ENCODE measurements at places on chromosomes 4 and X.

DNA sequence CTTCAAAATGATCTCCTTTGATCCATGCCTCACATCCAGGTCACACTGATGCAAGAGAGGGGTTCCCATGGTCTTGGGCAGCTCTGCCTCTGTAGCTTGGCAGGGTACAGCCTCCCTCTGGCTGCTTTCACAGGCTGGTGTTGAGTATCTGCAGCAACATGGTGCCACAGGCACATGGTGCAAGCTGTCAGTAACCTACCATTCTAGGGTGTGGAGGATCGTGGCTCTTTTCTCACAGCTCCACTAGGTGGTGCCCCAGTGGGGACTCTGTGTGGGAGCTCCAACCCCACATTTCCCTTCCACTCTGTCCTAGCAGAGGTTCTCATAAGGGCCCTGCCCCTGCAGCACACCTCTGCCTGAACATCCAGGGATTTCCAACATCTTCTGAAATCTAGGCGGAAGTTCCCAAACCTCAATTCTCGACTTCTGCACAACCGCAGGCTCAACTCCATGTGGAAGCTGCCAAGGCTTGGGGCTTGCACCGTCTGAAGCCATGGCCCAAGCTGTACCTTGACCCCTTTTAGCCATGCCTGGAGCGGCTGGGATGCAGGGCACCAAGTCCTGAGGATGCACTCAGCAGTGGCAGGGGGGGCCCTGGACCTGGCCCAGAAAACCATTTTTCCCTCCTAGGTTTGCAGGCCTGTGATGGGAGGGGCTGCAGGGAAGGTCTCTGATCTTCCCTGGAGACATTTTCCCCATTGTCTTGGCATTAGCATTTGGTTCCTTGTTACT, 137.8 kb upstream of the NUDT6 start:
- no peak for DNase-seq

- DNase-seq, result no peak
Observed at GRCh38 chr4:13783800-13784411, 156.4 kb upstream of the BOD1L1 start.

DNA sequence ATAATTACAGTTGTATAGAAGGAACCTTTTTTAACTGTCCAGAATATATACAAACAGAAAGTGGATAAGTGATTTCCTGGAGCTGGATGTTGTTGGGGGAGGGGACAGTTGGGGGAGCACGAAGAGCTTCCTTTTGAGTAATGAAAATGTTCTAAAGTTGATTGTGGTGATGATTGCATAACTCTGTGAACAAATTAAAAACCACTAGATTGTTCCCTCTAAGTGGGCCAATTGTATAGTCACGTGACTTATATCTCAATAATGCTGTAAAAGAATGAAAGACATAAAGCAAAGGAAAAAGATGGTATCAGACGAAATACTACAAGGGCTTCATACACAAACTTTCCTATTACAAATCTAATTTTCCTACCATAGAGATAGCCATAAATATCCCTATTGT, 2.7 kb downstream of the CT55 start:
- no peak for DNase-seq

DNA sequence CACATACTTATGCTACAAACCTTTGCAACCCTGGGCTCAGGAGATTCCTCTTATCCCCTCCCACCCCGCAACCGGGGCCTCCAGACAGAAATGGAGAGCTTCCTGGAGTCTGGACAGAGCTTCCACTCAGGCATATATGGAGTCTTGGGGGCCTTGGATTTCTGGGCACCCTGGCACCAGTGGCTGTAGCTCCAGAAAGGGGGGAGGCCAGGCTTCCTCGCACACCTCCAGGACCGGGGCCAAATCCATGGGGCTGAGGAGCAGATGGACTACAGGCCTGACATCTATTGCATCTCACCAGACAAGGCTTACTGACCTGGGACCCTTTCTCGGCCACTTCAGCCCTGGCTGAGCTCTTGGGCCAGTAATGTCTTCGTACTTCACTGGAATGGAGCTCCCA, 143.3 kb downstream of the DKK2 start:
- no peak for DNase-seq

GRCh38 chrX:110877326-110877725, 81.7 kb upstream of the CHRDL1 start:
- no peak for DNase-seq

GRCh38 chrX:39416547-39417260, 615.4 kb downstream of the MID1IP1 start:
- DNase-seq, result no peak

- DNase-seq, result no peak
Observed at GRCh38 chr4:110949542-110949941, 326.7 kb upstream of the PITX2 start.

DNA sequence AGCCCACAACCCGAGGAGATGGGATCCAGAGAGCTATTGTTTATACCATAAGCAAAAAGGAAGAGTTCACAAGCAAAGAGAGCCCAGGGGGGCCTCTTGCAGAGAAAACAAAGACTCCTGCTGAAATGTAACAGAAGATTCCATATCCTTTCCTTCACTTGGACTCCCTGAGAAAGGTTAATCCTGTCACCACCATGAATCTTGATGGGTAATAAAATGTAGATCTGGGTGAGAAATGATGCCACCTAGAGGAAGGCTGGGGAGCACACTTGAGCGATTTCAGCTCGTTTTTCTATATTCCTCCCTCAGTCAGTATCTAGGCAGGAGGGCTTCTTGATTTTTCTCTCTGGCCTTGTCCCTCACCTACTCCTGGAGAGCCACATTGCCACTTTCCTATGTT, 10.2 kb upstream of the KCNE5 start:
- no peak for DNase-seq

- no peak for DNase-seq
Observed at GRCh38 chr4:38665551-38666411, 1.8 kb downstream of the KLF3 start.

DNA sequence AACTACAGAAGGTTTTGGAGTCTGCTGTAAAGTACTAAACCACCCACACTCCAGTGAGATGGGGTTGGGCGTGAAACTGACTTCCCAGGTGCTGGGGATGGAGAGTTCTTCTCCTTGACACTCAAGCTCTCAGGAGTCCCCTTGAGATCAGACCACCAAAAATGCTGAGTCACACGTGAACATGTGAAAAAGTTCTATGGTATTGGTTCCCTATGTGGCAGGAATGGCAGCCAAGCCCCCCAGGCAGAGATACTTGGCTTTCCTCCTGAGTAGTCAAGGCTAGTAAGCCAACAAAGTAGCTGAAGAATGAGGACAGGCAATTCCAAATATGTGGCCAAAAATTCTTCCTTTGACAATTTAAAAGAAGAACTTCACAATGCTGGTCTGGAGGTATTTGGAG, 222.0 kb upstream of the ADAMTS3 start:
- no peak for DNase-seq

DNA sequence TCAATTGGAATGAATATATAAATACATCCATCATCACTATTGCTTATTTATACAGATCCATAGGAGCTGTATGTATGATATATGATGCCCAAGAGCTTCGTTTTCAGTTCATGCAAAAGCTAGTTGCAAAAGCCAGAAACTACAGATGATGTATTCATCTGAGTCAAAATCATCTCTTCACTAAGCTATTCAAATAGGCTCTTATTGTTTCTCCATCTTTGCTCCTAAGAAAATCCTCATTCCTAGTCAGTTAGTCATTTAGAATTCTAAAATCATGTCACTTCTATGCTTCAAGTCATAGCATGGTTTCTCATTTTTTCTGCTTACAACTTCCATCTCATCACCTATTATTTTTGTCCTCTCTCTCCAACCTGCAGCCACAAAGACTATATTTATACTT, 300.1 kb upstream of the TRAM1L1 start:
- no peak for DNase-seq

GRCh38 chrX:39779952-39780783, 317.6 kb downstream of the BCOR start:
- DNase-seq, result no peak

- DNase-seq, result no peak
Observed at GRCh38 chrX:9164533-9165426, 130.9 kb upstream of the FAM9B start.

- DNase-seq, result no peak
Observed at GRCh38 chr4:94244829-94245185, 37.1 kb downstream of the SMARCAD1 start.

DNA sequence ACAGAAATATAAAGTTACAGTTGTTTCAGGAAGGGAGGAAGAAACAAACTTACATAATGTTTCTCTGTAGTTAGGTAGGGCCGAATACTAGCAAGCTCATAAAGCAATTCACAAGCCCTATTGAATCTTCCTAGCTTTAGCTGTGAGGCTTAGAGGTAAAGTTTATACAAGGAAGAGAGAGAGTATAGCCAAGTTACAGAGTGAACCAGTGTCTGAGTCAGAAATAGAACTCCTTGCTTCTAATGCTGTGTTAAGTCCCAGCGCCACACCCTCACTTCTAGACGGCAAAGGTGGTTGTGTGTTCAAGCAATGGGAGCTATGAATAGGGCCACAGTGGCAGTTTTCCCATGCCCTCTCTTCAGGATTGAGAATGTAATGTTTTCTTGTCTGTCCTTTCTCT, 6.1 kb downstream of the LPAR4 start:
- DNase-seq, result no peak

- no peak for DNase-seq
Observed at GRCh38 chr4:172630280-172630679, 538.3 kb upstream of the GALNT7 start.

GRCh38 chr4:113947484-113947883, 32.0 kb downstream of the ARSJ start:
- no peak for DNase-seq

GRCh38 chr4:153000076-153000420, 63.9 kb downstream of the FHDC1 start:
- DNase-seq, result no peak

Data from stimulated activated CD4-positive, alpha-beta T cell treated with anti-CD3 and anti-CD28 coated beads, Interleukin-1b, Interleukin-23, amount 100 ng/mL, for 1 hour (primary cell).